ENCODE measurements at places on chromosomes 3 and 15. TPM values are rescaled to one million over a fixed set of nuclear protein-coding genes. Genes with fewer than 3 reads are reported as not detected.
A peak's percentile ranks its signal among the peaks of the same experiment; 100 is the strongest.

DNA sequence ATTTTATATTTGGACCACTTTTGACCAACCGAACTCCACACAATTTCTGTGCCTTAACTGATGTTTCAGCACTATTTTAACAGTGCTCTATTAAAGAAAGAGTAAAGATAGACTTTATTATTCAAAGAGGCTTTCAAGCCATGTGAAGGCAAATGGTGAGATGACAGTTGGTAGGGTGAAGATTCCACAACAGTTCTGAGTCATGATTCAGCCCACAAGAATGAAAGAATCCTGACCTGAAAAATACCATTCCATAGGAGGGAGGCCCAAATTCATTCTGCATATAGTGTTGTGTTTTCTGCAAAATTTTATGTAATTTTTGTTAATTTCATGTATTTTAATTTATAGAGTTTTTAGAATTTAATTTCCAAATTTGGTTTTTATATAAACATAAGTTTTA lies 135.6 kb upstream of the STAC start:
- DNase-seq = no peak

DNA sequence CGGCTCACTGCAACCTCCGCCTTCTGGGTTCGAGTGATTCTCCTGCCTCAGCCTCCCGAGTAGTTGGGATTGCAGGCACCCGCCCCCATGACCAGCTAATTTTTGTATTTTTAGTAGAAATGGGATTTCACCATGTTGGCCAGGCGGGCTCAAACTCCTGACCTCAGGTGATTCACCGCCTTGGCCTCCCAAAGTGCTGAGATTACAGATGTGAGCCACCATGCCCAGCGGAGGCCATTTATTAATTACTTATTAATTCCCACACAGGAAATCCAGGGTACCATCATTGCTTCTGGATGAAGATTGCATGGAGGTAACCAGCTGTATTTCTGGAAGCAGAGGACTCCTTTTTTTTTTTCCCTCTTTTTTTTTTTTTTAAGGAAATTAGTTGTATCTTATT lies 37.8 kb downstream of the MAP4 start:
- DNase-seq = no peak

- DNase-seq = no peak
These were observed 1439.2 kb downstream of the ZPLD1 start for GRCh38 chr3:103873897-103874545.

DNA sequence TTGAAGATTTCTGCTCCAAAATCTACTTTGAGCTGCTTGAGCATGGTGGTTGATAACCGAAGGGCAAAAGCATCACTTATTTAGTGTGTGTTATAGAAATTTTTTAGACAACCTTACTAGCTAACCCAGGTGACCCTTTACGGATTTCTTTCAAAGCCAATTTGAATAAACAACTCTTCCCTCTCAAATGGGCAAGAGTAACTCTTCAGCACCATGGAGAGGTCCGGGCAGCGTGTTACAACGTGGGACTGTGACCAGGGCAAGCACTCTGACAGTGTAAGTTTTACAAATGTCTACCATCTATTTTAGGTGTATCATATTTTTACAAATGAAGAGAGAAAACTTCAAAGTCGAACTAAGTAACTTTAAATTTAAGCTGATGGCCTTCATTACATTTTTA lies 471.8 kb downstream of the MFSD1 start:
- DNase-seq = peak; percentile 70

DNA sequence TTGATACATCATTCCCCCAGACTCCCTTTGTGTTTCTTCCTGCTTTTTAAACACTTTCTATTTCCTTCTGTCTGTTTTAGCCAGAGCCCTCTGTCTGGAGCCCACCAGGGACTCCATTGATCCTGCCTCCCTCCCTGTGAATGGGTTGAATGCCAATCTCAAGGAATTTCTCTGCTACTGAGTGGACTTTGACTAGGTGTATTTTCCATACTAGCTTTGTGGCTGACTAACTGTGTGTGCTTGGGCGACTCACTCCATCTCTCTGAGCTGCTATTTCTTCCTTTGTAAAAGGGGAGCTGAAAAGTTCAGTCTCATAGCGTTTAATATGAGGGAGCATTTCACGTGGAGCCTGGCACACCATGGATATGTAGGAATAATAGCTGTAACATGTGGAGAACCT lies 98.8 kb downstream of the EEFSEC start:
- no peak for DNase-seq

GRCh38 chr3:43326891-43327581 lies 40.7 kb downstream of the SNRK start:
- no peak for DNase-seq

- no peak for DNase-seq
These were observed 883.5 kb downstream of the IGSF11 start for GRCh38 chr3:118151164-118151563.

DNA sequence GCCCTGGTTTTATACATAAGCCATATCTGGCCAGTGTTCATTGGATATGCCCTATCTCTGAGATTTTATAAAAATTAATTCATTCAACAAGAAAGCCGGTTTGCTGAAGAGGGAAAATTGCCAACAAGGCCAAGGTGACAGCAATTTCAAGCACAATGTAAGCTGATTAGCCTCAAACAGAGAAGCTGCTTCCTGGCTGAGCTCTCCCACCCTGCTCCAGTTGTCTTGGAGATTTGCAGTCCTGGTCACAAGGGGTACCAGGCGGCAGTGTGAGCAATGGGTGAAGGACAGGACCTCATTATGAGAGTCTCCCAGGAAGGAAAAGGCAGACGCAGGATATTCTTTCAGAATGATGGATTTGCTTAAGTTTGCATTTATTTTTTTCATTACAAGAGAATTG lies 5.4 kb upstream of the THSD4 start:
- no peak for DNase-seq

DNA sequence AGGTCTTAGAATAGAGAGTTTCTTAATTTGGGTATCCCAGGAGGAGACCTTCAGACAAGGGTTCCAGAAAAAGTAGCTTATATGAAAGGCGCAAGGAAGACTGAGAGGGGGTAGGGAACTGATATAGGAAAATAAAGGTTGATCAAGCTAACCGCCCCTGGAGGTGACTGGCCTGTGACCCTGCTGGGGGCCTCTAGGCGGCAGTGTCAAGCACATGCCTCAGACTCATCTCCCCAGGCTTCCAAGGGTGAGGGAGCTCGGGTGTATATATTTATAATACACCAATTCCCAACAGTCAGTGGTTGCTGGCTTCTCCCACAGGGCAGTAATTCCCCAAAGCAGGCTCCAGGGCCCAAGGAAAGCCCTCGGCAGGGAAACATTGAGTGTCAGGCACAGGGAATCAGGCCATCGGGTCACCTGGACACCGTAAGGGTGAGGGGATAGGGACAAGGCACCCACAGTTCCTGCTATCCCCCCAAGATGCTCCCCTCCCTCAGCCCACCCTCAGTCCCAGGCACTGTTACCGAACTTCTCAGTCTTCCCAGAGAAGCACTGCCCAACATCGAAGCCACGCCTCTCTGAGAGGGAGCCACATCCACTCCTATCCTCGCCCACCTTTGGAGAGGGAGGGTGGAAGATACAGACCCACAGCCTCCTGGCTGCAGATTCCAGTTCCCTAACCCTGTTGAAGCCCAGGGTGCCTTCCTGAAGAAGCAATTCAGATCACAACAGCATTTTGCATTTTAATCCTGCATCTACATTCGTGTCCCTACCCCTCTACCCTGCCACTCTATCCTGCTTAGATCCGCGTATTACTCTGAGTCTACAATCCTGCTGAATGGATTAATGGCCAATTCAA lies 19.5 kb upstream of the CAV3 start:
- no peak for DNase-seq

- DNase-seq = no peak
These were observed 75.0 kb downstream of the BFSP2 start for GRCh38 chr3:133474817-133475216.

GRCh38 chr3:81838457-81838856 lies 77.0 kb upstream of the GBE1 start:
- DNase-seq = no peak

DNA sequence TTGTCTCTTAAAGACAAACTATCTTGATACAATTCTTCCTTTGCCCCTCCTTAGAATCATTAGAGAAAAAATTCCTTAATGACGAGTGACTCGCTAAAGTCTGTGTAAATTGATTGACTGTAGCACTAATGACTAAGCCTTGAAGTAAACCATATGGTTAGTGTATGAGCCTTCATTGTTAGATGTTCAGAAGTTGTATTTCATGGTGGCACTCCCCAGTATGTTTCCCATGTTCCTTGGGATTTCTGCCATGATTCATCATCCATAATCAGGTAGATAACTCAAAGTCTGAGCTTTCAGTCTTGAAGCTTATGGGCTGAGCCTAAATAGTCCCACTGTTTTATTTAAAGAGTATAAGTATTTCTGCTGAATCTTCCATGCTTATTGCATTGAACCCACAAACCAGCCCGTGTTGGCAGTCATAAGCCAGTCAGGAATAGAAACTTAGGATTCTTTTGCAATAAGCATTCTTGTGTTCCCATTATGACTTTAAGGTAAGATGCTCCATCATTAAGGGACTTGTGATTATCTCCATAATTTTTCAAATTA lies 371.2 kb upstream of the RARB start:
- no peak for DNase-seq

- no peak for DNase-seq
These were observed 17.4 kb upstream of the CLDN18 start for GRCh38 chr3:137992592-137992991.

GRCh38 chr3:154025007-154025406 lies 96.2 kb upstream of the ARHGEF26 start:
- DNase-seq = no peak

GRCh38 chr15:77195586-77195985 lies 124.7 kb upstream of the TSPAN3 start:
- DNase-seq = no peak

GRCh38 chr3:69776920-69777581 lies 37.8 kb downstream of the MITF start:
- no peak for DNase-seq

The RYR3 gene
- total RNA-seq = 0.06 TPM

The HCN4 gene
- total RNA-seq = 37.1 TPM

The RNF7 gene
- 91.6 TPM for total RNA-seq

All from right cardiac atrium (tissue), 5 donors.